H9 (cell line): ENCODE measurements at places on chromosomes 11 and 22.
A peak's percentile ranks its signal among the peaks of the same experiment; 100 is the strongest.

- no peak for DNase-seq
These were observed 8.1 kb downstream of the SCN2B start for GRCh38 chr11:118168316-118168715.

DNA sequence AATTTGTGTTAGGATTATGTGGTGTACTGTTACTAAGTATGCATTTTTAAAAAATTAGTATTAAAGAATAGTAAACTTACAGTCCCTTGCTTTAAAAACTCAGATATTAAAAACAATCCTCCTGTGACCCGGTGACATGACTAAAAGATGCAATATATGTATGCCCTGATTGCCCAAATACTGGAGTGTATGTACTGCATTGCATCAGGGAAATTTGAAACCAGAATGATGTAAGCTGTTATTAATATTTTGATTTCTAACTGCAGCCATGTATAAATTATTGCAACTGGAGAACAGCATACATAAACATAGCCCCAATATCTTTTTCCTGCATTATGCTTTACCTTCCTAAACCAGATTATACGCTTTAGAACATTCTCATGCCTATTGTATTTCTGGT is 3.7 kb upstream of the HSPA8 start:
- DNase-seq, result no peak

DNA sequence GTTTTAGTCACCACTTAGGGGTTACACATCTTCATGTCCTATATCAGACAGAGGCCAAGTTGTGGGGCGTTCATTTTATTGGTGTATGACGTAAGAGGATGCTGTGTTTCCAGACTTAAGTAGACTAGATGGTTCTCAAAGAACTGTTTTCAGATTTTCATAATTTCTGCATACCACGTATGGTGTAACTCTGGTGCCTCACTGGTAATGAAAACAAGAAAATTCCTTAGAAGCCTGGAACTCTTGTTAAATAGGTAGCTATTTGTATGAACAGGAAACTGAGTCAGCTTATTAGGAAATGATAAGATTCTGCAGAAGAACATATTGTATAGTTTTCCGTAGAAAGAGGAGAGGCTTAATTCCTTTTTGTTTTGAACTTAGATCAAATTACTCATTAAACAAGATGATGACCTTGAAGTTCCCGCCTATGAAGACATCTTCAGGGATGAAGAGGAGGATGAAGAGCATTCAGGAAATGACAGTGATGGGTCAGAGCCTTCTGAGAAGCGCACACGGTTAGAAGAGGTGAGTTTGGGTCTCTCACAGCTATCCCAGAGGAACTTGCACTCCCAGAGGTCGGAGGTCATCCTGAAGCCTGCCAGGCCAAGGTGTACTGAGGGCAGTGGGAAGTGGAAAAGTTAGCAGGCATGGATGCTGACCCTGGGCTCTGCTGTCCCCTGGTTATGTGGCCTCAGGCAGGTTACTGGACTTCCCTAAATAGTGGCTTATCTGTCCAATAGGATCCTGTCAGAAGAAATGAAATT is 3.9 kb downstream of the CDC45 start:
- no peak for DNase-seq

DNA sequence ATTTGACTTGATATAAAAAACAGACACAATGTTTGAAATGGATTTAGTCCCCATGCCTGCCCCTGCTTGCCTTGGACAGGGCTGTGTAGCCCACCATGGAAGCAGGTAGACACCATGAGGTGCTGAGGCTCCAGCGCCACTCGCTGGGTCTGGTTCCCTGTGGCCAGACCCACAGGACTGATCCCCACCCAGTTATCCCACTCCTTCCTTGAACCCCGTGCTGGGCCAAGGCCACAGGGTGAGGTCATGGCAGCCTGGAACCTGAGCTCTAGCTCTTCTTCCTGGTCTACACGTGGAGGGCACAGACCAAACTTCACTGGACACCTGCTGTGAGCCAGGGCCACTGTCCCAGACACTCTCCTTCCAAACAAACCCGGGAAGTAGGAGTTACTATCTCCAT is 42.5 kb downstream of the GAB4 start:
- DNase-seq, result no peak

DNA sequence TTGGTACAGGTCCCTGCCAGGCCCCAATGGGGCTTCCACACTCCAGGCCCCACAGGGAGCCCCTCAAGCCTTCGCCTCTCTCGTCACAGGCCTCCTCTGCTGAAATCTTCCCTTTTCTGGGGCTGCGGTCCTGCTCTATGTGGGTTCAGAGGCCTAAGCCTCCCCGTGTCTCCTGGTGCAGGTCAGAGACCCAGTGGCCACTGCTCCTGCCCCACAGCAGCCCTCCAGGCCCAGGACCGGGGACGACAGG is 5.9 kb upstream of the IFITM3 start:
- no peak for DNase-seq

GRCh38 chr11:72030472-72031045 is 31.9 kb downstream of the IL18BP start:
- DNase-seq, result no peak

GRCh38 chr22:32897400-32897799 is 95.9 kb downstream of the TIMP3 start:
- DNase-seq, result no peak

DNA sequence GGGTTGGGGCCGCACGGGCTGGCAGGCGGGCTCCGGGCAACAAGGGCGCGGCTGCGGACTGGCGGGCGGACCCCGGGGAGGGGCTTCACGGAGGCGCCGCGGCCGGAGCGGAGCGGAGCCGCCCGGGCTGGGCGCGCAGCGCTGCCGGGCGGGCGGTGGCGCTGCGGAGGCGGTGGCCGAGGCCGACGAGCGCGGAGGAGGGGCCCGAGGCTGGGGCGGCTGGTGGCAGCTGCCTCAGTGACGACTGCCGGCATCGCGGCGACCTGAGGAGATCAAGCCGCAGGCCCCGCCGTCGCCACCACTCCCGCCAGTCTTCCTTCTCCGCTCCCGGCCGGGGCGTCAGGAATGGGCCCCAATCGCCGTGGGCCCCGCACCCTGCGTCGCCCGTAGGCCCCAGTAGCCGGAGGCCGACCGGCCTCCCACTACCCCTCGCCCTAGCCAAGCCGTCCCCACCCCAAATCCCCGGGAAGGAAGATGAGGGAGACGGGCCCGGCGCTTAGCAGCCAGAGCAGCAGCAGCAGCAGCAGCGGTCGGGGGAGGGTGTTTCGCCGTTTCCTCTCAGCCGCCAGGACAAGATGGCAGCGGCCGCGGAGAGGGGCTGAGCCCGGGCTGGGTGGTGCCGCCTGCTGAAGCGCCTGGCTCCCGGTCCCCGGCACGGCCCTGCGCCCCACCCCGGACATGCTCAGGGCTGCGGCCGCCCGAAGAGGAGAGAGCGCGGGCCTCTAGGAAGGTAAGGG is at the start of gene HIPK3:
HIPK3 (plus strand) TSS at position 222 of the 737 bp plus-strand sequence.
- peak; percentile 79 for DNase-seq

DNA sequence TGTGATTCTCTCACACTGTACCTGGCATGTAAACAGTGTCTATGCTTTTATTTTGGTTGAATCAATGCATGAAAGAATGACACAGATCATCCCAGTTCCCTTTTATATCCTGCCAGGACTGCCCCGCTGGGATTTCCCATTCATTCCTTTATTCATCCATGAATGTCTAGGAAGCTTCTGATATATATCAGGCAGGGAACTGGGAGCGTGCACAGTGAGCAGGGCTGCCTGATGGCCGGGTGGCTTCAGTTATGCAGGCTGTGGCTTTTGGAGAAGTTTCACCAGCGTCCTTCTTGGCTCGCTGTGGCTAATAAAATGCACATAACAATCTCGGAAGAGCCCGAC is 789.0 kb downstream of the TBC1D22A start:
- no peak for DNase-seq

GRCh38 chr11:96035031-96035739 is 111.3 kb upstream of the MTMR2 start:
- no peak for DNase-seq

- no peak for DNase-seq
These were observed 58.4 kb upstream of the PSMA1 start for GRCh38 chr11:14578541-14578956.

- no peak for DNase-seq
These were observed 35.0 kb downstream of the INTS4 start for GRCh38 chr11:77959434-77959833.

- no peak for DNase-seq
These were observed 27.8 kb downstream of the RGL4 start for GRCh38 chr22:23718371-23719165.

DNA sequence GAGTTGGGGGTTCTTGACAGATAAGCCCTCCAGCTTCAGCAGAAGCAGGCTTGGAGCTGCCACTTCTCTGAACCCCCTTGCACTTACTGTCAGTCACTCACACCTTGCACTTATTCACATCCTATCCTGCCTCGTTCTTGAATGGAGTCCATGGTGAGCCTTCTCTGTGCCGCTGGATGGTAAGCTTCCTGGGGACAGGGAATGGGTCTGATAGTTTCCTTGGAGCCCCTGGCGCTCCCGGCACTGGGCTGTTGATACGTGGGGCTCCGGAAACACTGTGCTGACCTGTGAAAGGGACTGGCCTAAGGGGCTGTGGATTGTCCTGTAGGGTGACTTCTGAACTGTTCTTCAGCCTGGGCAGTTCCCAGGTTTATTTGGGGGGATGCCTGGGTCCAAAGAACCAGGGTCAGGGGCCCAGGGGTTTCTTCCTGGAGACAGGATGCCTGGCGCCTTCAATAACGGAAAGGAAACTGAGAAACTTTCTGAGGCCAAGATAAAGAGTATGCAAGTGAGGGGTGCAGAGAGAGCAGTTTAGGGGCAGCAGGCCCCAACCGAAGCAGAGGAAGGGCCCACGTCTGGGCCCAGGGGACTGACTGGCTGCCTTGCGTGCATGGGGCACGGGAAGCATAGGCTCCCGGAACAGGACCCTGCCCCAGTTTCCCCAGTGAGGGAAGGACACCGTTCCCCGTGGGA is 709 bp upstream of the ST3GAL4 start:
- no peak for DNase-seq

DNA sequence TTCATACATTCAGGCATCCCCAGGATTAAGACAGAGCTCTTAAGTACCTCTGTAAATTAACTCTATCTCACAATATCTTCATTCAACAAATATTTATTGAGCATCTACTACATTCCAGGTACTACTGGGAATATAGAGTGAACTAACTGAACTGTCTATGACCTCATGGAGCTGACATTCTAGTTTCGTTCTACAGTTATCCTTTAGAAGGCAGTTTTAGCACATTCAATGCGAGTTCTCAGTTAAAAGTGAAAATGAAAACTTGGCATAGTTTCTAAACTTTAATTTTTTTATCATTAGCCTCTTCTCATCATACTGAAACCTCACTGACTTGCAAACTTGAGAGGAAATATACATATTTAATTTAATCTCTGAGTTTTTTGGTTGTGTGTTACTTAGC is 10.7 kb upstream of the MS4A6E start:
- DNase-seq, result no peak

GRCh38 chr11:71998649-71999310 is at the start of gene IL18BP:
TSS of gene IL18BP (plus strand) at chr11:71998909. CDS start at chr11:71999985, 1,076 bp downstream.
- no peak for DNase-seq

DNA sequence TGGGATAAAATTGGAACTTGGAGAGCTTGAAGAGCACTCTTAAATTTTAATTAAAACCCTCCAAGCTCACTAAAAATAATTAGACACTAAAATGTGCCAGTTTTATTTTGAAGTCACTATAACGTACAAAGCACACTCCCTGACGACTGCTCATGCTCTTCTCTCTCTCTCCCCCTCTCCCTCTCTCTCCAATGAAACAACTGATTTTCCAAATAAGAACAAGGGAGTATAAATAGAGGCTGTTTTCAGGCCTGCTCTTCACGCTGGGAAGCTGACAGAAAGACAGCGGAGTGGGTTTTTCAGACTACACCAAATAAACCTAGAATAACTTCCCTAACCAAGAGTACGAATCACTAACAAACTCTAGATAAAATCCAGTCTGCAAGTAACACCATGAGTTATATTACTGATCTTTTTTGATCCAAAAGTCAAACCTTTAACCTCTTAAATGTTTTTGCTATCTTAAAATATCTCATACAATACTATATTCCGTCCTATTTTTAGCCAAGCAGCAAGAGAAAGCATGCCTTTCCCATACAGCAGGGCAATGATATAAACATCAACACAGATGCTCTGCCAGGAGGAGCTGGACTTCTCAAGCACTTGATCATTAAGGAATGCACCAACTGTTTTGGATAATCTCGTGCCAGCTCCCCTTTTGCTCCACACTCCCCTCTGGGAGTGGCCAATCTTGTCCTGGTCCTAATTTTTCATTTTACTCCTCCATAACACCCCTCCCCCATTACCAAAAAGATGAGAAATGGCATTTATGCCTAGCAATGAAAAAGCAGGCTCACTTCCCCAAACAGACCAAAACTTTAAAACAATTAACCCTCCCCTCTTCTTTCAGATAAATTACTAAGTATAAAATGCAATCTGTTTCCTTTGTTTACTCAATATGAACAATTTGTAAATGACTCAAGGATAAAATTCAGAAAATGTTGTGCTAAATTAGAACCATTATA is 116.9 kb downstream of the SOX6 start:
- DNase-seq, result no peak

DNA sequence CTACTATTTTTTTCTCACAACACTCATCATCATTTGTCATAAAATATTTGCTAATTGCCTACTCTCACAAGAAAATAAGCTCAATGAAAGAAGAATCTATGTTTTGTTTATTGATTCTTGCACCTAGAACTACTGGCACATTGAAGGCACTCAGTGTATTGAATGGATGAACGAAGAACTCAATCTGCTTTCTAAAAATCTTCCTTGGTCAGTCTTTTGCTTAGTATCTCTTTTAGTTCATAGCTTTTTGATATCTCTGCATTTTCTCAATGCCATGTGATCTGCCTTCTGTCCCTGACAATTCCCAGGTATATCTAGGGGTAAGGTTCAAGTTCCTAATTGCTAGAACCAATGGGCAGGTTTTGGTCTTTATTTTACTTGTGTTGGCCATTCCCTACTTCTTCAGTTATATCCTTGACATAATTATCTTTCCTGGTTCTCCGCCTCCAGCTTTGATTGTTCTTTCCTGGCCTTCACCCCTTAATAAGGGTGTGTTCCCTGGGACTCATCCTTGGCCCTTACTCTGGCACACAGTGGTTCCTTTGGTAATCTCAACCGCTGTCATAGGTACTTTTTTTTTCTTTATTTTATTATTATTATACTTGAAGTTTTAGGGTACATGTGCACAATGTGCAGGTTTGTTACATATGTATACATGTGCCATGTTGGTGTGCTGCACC is 96.4 kb downstream of the CCDC83 start:
- DNase-seq, result no peak
